ENCODE measurements at places on chromosomes 12 and 14.

DNA sequence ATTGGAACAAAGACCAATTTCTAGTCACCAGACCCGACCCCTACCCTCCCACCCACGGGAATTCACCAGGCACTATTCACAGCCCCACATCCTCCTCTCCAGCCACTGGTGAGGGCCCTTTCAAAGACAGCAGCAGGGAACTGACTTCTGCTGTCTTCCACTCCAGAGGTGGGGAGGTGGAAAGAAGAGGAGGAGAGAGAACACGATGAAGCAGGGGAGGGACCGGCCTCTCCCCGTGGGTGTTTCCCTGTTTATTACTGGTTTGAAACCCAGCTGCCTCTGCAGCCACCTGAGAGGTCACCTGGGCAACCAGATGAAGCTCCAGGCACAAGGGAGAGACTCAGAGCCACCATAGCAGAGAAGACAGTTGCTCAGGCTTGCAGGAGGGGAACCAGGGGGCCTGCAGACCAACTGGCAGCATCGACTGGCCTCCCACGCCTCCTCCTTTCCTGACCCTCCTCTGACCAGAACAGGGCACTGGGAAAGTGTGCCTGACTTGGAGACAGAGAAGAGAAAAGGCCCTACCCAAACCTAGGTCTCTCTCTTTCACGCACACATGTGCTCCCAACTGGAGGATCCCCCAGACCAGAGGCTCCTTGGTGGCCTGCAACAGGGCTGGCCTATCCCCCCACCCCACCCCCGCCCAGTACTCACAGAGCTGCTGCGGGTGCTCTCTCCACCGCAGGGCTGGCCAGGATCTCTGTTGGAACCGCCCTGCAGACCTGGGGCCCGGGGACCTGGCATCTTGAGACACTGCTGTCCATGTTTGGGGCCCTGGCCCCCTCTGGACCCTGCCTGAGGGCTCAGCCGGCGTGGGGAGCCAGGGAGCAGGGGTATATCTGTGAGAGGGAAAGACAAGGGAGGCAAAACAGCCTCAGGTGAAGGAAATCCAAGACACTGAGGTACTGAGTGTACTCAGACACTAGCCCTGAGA, 22.8 kb downstream of the ANO2 start:
- no peak for DNase-seq

DNA sequence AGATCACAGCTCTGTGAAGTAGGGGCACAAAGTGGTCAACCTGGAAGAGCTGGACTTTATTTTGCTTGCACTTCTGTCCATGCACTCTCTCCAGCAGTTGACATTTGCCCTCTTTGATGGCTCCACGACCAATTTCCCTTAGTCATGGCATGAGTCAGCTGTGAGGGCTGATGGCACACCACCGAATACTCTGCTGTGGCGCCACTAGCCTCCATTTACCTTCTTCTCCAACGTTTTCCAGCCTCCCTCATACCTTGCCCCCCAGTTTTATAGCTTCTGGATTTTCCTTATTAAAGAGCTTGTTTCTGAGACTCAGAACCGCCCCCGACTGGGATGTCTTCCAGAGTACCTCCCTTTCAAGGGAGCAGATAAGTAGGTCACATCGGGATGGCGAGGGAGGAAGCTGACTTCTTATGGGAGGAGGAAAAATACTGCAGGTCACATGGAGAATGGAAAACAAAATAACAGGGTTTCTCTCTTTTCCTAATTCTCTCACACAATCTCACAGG, 17.6 kb downstream of the NINJ2 start:
- no peak for DNase-seq

DNA sequence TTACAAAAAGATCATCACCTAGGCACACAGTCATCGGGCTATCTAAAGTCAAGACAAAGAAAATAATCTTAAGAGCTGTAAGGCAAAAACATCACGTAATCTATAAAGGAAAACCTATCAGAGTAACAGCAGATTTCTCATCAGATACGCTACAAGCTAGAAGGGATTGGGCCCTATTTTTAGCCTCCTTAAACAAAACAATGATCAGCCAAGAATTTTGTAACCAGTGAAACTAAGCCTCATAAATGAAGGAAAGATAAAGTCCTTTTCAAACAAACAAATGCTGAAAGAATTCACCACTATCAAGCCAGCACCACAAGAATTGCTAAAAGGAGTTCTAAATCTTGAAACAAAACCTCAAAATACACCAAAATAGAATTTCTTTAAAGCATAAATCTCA, 191.6 kb upstream of the BMP4 start:
- no peak for DNase-seq

- no peak for DNase-seq
These were observed 4.6 kb downstream of the FBRSL1 start for GRCh38 chr12:132494294-132495164.

GRCh38 chr12:29176941-29177340, 27.9 kb downstream of the FAR2 start:
- no peak for DNase-seq

DNA sequence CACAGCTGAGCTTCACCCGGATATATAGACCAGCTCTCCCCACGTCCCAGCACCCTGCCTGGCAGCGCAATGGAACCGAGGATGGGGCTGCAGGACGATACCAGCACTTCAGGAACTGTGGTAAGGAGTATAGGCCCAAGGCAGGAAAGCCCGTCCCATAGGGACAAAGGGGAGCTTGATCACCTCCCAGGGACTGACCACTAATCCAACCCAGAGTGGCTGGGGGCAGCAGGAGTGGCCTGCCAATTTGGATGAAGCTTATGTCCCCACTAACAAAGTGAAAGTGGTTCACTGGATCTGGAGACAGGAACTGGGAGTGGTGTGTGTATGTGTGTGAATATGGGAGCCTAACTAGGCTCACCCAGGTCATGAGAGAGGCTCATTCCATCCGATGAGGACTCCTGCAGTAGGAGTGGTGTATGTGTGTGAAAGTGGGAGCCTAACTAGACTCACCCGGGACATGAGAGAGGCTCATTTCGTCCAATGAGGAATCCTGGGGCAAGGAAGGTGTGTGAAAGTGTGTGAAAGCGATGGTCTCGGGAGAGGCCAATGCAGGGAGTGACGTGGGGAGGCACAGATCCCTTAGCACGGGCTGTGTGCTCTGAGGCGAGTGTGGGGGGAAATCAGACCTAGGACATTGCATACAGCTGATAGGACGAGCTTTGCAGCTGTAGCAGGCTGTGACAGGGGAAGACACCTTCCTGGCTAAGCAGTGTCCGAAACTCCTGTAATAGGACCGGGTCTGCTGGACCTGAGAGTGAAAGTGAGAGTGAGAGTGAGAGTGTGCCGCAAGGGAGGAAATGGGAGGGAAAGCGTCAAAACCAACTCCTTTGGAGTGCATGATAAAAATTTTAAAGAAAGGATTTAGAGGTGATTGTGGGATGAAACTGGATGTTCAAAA, 25.7 kb downstream of the KLRK1 start:
- DNase-seq = no peak

GRCh38 chr12:27424631-27425230, 21.8 kb upstream of the SMCO2 start:
- peak; percentile 31 for DNase-seq

DNA sequence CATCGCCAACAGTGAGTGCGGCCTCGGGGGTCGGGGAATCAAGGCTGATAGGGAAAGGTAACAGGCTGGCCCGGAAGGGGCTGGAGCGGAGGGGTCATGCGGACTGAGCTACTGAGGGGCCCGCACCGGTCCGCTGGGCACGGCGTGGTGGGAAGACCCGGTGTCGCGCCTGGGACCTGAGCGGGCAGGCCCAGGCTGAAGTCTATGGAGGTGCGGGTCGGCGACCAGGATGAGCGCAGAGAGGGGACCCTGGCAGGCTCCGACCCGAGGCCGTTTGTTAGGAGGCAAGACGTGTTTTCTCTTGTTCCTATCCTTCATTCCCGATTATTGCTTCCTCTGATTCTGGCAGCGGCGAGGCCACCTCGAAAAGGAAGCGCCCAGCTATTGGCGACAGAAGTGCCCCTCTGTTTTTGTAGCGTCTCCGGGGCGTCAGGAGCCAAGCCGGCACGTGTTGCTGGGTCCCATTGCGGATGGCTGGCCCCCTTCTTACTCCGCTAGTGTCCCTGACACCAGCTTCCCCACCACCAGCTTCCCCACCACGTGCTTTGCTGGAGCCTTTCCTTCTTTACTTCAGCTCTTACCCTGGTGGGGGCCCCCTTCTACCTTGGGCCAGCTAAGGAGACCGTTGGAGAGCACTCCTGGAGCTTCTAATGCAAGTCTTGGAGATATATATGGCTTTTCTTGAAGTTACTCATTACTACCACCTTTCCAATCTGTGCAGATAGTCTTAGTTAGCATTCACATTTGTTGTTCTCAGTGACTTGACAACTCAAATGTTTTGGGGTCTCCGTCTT, 653 bp downstream of the PA2G4 start:
- no peak for DNase-seq

DNA sequence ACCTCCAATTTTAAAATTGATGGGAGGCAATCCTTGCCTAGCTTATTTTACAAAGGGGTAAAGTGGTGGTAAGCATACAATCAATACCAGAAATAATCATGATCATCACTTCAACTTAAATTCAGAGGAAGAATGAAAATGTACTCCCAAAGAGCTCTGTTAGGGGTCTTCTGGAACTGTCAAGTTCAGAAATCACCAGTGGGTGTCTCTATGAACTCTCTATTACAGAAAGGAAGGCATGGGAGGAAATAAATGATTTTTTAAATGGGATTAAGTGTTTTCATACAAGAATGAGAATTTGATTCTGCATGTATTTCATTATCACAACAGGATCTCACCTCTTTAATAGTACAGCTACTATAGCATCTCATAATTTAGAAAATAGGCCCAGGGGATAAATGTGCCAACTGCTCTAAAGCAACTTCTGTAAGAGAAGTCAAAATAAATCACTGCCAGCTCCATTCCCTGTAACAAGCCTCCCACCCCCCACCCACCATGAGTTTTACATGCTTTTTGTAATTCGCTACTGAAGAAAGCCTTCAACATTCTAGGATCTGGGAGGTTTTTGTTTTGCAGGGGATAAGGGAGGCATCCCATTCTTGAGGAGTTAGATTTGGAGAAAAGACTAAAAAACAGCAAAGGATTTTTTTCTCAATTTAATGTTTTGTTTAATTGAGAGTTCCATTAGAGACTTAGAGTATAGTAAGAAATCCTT, 9.7 kb downstream of the DCP1B start:
- no peak for DNase-seq

Measured in glomerular endothelial cell (primary cell).